ENCODE measurements at places on chromosomes 7 and 10.
A peak's percentile ranks its signal among the peaks of the same experiment; 100 is the strongest.

DNA sequence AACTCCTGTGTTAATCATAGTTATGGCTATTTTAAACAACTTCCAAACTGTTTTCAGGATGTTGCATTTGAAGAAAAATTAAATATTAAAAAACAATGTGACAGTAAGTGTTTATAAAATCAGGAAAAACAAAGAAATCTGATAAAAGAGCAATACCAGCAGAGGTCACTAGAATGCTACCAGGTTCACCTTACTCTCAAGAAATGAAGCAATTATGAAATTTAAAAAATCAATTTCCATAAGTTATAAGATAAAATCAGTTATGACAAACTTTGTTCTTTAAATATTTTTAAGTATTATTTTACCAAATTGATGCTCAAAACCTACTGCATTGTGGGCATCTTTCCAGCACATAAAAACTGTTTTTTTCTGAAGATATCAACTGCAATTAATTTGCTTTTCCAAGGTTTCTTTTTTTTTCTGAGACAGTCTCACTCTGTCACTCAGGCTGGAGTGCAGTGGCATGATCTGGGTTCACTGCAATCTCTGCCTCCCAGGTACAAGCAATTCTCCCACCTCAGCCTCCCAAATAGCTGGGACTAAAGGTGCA lies 50.7 kb upstream of the RHEB start:
- DNase-seq: peak; percentile 27

GRCh38 chr7:151790095-151790829 lies 86.7 kb downstream of the PRKAG2 start:
- DNase-seq: no peak

- DNase-seq: no peak
These were observed 243.9 kb upstream of the IMMP2L start for GRCh38 chr7:111806232-111806631.

- no peak for DNase-seq
These were observed 12.6 kb upstream of the OR6B1 start for GRCh38 chr7:143987513-143987912.

GRCh38 chr7:79425665-79426064 lies 27.8 kb downstream of the MAGI2 start:
- no peak for DNase-seq

DNA sequence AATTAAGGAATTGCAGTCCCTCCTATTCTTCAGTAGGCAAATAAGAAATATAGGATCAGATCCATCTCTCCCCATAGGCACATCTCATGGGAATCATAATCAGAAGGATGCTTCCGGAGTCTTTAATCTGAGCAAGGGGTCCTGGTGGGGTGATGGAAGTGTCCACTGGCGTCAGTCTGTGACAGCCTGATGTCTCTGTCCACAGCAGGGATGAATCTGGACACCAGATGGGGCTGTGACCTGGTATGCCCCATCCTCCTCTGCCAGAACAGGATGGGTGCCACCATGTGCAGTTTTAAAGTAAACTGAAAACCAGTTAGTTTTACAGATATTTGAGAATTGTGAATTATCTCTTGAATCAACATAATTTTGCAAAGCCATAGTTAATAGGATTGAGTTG lies 148.7 kb downstream of the C1GALT1 start:
- peak; percentile 10 for DNase-seq

GRCh38 chr7:143479055-143479766 lies 1.5 kb downstream of the TAS2R41 start:
- DNase-seq: no peak

DNA sequence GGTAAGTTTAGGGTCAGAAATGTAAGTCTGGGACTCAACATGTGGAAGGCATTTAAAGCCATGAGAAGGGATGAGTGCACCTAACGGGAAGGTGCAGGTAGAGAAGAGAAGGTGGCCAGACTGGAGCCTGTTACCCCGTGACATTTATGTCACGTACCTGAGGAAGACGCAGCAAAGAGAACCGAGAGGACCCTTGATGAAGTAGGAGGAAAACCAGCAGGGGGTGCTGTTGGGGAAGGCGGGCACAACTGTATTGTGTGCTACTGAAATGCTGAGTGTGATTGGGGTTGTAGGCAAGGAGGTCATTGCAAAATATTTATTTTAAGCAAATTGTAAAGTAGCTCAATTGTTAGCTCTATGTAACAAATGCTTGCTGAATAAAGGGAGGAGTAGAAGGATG lies 338.2 kb upstream of the PRKCQ start:
- DNase-seq: peak; percentile 2

DNA sequence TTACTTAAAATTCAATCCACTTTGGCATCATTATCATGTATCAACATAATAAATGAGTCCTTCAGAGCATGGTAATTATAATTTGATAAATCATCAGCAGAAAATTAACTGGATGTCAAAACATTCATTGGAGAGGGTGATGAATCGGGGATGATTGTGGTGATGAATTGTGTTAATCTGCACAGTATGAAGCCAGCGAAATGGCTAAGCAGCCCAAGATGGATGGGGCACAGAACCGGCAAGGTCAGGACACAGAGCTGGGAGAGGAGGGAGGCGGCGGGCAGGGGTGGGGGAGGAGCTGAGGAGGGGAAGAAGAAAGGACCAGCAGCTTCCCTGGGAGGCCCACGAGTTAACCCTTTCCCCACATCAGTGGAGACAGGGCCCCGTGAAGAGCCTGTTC lies 536.1 kb downstream of the LRMDA start:
- DNase-seq: no peak

GRCh38 chr7:26185131-26185843 lies 15.3 kb downstream of the HNRNPA2B1 start:
- no peak for DNase-seq

- DNase-seq: no peak
These were observed 47.7 kb downstream of the AMZ1 start for GRCh38 chr7:2735744-2736143.

DNA sequence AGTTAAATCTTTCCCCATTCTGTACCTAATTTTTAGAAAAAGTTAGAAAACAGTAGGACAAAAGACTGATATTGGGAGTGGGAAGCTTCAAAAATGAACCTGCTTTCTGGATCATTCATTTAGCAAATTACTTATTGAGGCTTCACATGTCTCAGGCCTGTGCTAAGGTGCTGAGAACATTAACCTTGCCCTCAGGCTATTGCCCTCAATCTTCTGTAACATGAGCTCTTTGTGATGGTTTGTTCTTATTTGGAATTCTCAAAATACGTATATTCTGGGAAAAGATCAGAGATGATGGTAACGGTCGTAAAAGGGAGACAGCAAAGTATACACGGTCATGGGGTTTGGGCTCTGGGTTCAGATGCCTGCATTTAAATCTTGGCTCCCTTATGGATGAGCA lies 39.5 kb upstream of the PRKG1 start:
- DNase-seq: no peak

DNA sequence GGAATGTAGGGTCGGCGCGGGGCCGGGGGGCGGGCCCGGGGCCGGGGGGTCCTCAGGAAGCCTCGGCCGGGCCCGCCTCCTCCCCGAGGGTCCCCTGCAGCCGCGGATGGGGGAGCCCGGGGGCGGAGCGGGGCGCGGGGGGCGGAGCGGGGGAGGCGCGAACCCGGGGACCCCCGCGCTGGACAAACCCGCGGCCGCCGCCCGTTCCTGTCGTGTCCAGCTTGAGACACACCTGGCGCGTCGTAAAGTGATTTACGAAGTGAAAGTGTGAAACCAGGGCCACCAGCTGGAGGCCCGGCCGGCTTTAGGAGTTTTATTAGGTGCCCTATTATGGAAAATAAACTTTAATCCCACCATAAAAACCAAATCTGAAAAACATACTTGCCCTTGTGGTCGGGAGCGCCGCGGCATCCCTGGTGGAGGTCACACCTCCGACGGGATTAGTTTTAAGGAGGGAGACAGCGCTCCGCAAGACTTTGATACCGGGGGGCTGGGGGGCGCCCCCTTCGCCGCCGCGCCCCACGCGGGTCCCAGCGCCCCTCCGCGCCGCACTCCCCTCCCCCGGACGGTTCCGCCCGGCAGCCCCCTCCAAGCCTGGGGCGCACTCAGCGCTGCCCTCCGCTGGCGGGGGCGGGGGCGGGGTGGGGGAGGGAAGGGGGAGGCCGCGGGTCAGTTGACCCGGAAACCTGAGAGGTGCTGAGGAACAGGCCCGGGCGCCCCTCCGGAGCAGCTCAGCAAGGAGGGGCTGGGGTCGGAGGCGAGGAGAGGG lies 10.3 kb downstream of the MNX1 start:
- DNase-seq: no peak

GRCh38 chr7:132388688-132389087 lies 187.6 kb downstream of the PLXNA4 start:
- DNase-seq: no peak

Measured in EL (cell line).